ENCODE measurements at places on chromosomes 4 and X.

DNA sequence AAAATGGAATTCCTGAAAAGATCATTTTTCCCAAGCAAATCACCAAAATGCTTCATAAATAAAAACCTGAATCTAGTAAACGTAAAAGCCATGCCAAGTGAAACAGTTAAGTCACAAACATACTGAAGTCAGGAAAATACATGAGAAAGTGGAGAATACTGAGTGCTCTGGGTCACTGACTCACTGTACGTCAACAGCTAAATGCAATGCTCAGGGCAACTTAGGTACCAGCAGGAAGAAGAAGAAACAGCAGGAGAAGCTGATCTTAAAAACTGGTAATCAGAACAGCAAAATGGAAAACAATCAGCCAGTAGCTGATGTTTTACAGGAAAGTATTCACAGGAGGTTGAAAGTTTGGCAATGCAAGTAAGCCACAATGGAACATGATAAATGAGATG lies 252.6 kb upstream of the ETNPPL start:
- no peak for DNase-seq

- no peak for DNase-seq
Measured at GRCh38 chr4:6393544-6394475, 78.6 kb downstream of the PPP2R2C start.

DNA sequence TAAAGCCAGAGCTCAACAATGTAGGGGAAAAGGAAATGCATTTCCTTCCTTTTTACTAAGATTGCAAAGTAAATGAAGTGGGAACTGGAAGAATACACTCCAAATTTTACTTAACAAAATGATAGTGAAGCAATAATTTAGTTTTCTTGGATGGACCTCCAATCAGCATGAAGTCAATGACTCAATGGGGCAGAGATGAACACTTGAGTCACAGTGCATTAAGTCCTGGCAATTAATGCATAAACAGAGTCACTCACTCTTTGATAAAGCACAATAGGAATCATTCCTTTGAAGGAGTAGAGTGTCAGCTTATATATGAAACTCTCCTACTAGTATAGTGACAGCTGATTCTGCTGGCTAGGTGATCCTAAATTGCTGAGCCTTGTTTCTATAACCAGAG lies 66.7 kb upstream of the FRAS1 start:
- DNase-seq: no peak

- no peak for DNase-seq
Measured at GRCh38 chr4:51862781-51863180, 19.8 kb downstream of the DCUN1D4 start.

DNA sequence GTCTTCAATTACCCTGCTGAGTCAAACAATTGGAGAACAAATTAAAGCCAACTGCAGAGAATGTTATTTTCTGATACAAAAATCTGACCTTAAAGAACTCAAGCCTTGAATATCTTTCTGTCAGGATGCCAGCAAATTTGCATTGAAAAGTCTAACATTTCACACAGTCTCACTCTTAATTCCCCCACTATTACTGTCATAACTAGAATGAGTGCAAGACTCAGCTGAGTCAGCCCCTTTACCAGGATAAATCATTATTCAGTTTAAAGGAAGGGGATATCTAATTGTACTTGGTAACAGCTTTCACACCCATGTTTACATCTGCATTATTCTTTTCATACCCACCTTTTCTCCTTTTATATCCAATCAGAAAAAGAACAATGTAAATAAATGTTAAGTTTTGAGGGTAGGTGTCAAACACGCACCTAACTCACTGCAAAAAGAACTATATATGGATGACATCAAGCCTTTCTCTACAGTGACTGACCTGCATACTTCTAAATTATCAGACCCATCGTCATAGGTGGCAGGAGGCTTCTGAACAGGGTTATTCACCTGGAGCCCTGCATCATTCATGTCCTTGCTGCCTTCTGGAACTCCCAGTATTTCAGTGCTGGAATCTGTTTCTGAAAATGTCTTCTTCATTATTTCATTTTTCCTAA lies 117.4 kb downstream of the TMA16 start:
- DNase-seq: no peak

DNA sequence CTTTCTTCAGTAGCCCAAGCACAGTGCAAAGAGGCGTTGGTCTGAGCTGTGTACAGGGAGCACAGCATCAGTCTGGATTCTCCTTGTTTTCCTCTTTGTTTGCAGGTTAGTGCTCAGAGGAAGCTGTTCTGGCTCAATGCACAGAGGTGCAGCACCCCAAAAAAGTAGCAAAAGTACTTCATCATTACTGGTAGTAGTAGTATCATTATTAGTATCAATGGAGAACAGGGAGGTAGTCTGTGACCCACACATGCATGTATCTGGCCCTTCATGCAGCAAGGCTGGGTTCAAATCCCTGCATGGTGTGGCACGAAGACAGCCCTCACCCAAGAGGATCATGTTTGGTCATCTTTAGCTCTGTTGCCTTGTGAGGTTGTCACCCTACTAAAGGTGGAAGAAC lies 68.7 kb downstream of the CXXC4 start:
- DNase-seq: no peak

DNA sequence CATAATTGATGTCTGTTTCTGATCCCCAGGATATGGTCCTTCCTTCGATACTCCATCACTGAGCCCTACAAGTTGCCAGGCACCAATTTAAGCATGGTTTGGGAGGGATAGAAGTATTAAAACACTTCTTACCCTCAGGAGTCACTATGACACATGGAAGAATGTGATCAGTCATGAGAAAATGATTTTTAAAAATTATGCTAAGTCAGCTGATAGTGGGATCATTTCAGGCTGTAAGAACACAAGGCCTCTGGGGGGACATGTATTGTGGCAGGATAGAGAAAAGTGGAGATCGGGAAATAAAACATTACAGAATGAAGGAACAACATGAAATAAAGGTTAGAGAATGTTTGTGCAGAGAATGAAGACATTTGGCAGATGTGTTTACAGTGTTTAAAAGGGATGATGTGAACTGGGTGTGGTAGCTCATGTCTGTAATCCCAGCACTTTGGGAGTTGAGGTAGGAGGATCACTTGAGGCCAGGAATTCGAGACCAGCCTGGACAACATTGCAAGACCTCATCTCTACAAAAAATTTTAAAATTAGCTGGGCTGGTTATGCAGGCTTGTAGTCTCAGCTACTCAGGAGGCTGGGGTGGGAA lies 64.0 kb downstream of the ELOVL6 start:
- DNase-seq: no peak
